ENCODE measurements at places on chromosomes 4 and X. TPM values are rescaled to one million over a fixed set of nuclear protein-coding genes. Genes with fewer than 3 reads are reported as not detected.

PABPC1L2B gene
- not detected for total RNA-seq

BEX5 gene
- total RNA-seq = 3.9 TPM

BST1 gene
- total RNA-seq = 0.47 TPM

BMP3 gene
- total RNA-seq = 0.07 TPM

MECP2 gene
- 123 TPM for total RNA-seq

RAB33B gene
- total RNA-seq = 11.9 TPM

OTC gene
- total RNA-seq = not detected

- no peak for DNase-seq
Observed at GRCh38 chr4:1824746-1825145, 31.2 kb downstream of the LETM1 start.

GRCh38 chrX:119417376-119417775 is 18.2 kb downstream of the SLC25A43 start:
- no peak for DNase-seq

All from T-cell (primary cell).